Stimulated activated CD4-positive, alpha-beta T cell treated with anti-CD3 and anti-CD28 coated beads, TNF-alpha, amount 100 ng/mL, for 4 hours (primary cell): ENCODE measurements at places on chromosomes 11 and 22.

- DNase-seq = no peak
Measured at GRCh38 chr11:27916541-27917100, 191.3 kb downstream of the KIF18A start.

GRCh38 chr11:4769838-4770237 lies at the start of gene OR51F1:
OR51F1 (minus strand) TSS chr11:4769938; CDS start chr11:4769938, 0 bp downstream.
- DNase-seq = no peak

DNA sequence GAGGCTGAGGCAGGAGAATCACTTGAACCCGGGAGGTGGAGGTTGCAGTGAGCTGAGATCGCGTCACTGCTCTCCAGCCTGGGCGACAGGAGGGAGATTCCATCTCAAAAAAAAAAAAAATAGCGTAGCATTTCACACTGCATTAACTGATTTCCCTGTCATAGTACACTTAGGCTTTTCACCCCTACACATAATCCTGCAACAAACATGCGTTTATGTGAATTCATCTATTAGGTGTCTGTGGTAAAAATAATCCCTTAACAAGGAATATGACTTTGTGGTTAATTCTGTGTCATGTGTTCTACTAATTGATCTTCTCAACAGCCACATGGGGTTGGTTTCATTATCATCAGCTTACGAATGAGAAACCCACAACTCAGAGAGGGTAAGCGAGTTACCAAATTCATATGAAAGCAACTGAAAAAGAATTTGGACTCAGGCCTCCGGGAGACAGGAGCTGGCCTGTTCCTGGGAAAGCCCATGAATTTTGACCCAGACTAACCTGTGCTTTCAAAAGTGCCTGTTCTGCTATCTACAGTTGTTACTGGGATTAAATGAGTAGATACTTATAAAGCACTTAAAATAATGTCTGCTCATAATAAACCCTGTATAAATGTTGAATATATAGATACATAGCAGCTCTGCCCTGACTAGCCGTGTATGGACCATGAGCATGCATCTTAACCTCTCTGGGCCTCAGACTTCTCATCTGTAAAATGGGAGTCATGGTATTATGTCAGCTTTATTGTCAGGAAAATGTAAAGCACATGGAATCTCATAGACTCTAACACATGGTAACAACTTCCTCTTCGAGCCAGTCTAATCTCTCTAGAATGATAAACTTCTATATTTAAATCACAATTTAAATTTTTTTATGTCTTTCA lies 36.6 kb downstream of the KCNJ1 start:
- no peak for DNase-seq

DNA sequence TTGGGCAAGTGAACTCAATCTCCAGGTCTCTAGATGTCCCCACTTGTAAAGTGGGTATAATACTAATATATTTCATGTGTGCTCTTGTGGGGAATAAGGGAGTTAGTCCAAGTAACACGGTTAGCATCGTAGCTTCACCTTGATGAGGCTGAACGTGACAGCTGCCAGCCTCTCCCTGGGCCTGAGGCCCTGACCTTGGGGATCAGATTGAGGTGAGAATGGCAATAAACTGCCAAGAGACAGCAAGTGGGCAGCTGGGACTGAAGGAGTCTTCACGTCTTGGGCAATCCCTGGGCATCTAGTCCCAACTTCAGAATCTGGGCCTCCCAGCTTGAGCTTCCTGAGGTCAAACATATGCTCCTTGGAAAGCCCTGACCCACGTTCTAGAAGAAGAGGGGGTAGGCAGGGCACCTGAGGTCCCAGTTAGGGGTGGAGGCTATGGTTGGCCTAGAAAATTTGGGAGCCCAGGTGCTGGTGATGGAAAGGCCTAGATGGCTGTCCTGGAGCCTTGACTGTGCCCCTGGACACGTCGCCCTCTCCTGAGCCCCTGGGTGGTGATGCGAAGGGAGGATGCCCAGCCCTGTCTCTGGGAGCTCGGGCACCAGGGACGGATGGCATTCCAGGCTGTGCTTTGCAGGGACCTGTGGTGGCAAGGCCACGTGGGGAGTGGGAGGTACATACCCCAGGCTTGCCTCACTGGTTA lies 23.4 kb downstream of the ADAMTS15 start:
- DNase-seq = no peak

DNA sequence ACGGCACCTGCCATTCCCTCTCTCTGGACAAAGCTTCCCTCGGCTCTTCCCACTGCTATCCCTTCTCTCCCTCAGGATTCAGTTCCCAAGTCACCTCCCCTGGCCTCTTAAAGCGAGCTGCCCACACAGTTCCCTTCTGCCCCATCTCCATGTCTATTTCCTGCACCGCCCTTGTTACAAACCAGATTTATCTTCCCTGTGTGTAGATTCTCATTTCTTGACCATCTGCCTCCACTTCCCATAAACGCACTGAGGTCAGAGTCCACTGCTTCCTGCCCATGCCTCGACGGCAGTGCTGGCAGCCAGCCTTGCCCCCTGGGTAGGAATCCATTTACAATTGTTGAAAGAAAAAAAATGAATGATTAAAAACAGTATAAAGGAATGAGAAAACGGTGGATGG lies 11.6 kb upstream of the APOBEC3B start:
- DNase-seq = no peak
